Fibroblast of upper back skin (primary cell): ENCODE measurements at places on chromosomes 12 and 14.

GRCh38 chr14:67151082-67151666 lies 38.1 kb upstream of the GARIN2 start:
- DNase-seq: no peak

DNA sequence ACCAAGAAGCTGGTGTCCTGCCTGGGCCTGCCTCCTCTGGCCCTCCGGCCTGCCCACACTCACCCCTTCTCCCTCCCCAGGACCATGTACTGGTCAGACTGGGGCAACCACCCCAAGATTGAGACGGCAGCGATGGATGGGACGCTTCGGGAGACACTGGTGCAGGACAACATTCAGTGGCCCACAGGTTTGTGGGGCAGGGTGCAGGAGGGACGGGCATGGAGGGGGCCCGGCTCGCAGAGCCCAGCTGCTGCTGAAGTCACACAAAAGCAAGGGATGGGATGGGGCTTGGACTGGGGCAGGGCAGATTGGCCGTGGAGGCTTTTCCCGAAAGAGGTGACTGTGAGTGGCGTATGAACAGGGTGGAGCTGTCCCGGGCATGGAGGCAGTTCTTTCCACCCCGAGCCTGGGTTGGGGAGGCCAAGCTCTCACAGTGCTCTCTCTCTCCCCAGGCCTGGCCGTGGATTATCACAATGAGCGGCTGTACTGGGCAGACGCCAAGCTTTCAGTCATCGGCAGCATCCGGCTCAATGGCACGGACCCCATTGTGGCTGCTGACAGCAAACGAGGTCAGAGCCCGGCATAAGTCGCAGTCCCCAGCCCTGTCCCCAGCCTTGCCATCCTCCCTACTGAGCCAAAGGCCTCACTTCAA lies 7.8 kb upstream of the NXPH4 start:
- no peak for DNase-seq

GRCh38 chr12:122298071-122298748 lies 31.9 kb upstream of the VPS33A start:
- no peak for DNase-seq

DNA sequence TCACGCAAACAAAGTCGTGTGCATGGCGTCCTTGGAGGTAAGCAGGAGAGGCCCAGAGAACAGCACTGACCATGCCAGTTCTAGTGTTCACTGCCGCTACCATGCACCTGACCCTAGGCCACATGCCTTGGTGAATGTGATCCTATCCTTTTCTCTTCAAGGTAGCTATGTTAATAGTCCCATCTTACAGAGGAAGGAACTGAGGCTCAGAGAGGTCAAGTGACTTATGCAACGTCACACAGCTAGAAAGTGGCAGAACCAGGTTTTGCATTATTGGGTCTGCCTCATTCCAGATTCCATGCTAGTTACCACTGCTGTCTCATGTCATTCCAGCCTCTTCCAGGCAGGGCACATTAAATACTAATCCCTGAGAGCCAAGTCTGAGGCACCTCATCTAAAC lies 85.2 kb downstream of the FOXN4 start:
- no peak for DNase-seq

DNA sequence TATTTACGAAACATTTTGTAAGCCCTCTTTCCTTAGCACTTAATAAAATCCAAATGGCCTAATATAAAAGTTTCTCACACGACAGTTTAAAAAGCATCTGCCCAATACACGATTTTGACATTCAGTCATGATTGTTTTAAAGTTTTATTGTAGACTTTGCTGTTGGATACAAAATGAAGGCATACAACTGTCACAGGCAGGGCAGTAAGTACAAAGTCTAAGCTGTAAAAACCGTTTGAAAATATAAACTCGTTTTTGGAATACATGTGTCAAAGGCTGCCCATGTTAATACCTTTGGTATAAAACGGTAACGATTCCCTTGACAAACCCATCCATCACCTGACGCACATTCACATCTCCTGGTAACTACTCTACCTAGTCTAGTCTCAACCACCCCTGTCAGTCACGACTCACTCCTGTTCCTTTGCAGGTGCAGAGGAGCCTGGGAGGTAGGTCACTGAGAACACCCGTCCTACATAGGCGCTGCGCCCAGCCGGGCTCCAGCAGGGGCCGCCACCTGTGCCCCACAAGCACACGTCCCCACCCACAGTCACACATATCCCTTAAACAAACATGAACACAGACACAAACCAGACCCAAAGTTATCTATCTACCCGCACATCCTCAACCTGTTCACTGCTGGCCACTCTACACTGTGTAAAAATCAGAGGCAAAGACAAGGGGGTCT lies 27.1 kb downstream of the KCTD10 start:
- DNase-seq: no peak
